HuH-7 (cell line): ENCODE measurements at places on chromosomes 7 and 10.

DNA sequence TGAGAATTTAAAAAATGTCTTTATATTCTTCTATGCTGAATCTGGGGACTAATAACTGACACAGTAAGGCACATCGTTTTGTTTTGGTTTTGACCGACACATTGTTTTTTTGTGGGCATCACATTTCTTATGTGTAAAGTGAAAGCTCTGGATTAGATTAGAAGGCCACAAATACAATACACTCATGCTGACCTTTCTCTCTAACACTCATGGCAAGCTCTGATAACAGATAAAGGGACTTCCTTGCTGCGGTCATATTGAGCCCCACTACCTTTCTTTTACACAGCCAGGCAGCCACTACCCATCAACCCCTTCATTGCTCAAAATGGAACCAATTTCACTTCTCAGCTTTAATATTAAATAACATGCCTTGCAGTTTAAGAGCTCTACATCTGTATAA is 26.0 kb downstream of the PPP1R3A start:
- no peak for DNase-seq

DNA sequence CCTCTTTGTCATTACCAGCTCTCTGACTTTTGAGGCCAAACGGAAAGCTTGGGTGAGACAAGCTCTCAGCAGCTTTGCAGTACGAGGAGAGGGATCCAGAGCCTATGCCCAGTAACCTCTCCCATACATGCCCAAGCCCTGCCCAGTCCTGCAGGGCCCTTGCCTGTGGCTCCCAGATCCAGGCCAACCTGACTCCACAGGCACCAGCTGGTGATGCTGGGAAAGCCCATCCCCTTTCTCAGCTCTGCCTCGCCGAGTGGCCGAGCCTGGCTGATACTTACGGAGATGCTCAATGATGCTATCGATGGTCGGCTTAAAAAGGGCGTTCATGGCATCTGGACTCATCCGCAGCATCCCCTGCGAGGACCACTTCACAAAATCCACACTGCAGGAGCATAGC is 55.4 kb downstream of the PNLIPRP2 start:
- DNase-seq: no peak

DNA sequence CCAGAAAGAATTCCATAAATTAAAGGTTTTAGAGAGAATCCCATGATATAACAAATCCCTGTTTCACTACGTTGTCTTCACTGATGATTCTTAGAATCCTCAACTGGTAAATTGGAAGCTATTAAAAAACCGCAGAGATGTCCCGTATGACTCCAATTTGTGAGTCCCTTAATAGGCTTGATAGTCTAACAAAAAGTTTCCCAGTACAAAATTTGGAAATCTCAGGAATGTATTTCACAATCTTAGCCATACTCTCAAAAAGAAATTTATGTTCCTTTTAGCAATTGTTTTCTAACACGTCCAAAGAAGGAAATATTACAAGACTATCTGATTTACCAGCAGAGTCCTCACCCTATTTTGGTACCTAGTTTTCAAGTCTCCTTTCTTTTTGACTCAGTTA is 2.5 kb downstream of the TES start:
- no peak for DNase-seq

DNA sequence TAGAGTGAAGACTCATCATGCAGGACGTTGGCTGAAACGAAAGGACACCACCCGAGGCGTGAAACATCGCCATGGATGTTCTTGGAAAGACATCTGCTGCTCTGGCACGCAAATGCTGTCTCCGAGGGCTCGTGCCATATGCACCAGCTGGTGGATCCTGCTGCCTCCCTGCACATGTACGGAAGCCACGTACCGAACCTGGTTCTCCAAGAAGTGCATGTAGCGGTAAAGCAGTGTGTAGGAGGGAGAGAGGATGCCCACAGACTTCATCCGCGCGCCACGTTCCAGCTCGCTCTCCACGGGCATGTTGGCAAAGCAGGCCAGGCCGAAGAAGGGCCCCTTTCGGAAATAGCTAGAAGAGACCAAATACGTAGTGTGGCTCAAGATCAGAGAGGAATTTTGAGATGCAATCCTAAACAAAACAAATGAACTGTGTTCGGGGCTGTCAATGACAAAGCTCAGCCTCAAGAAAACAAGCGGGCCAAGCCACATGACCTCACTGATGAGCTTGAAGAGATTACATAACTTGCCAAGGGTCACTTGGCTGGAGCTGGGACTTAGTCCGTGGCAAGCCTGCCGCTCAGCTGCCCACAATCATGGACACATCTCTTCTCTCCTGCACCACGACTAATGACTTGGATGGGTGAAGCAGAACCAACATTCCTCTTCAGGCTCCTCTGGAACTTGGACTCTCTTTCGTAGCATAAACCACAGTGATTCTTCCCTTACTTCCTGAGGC is 16.5 kb downstream of the DENND11 start:
- DNase-seq: no peak

DNA sequence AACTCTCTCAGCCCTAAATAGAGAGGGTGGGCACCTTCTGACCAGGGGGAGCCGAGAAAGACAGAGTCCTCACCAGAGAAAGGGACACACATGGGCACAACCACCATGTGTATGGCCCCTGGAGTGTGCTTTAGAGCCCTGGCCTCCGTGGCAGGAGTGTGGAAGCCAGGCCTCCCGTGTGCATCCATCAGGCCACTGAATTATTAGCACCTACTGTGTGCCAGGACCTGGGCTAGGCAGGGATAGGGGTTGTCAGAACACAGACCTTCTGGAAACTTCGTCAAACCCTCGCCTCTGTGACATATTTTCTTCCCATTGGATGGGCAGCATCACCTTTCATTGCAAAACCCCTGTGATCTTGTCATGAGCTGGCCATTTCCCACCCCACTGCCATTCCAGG is 78.5 kb downstream of the ZMIZ1 start:
- no peak for DNase-seq

- DNase-seq: no peak
Measured at GRCh38 chr7:47128700-47129099, 453.2 kb downstream of the TNS3 start.

- no peak for DNase-seq
Measured at GRCh38 chr7:110704225-110704624, 386.7 kb upstream of the LRRN3 start.

GRCh38 chr10:84294766-84295447 is 33.5 kb upstream of the CCSER2 start:
- DNase-seq: no peak

GRCh38 chr10:71359364-71360046 is 37.2 kb upstream of the CDH23 start:
- DNase-seq: no peak

GRCh38 chr10:114547056-114547455 is 111.0 kb downstream of the ABLIM1 start:
- DNase-seq: no peak

GRCh38 chr10:95391581-95392216 is 100.9 kb upstream of the PDLIM1 start:
- no peak for DNase-seq
